Stimulated activated CD4-positive, alpha-beta T cell treated with anti-CD3 and anti-CD28 coated beads, TNF-alpha, amount 100 ng/mL, for 24 hours (primary cell): ENCODE measurements at places on chromosomes 1 and 21.
A peak's percentile ranks its signal among the peaks of the same experiment; 100 is the strongest.

- no peak for DNase-seq
Measured at GRCh38 chr1:227779685-227780084, 35.8 kb upstream of the PRSS38 start.

- no peak for DNase-seq
Measured at GRCh38 chr1:30035522-30036228, 687.7 kb downstream of the MATN1 start.

GRCh38 chr1:43302721-43303470 lies 2.1 kb downstream of the TIE1 start:
- no peak for DNase-seq

- DNase-seq: peak; percentile 30
Measured at GRCh38 chr1:205774198-205775014, 876 bp downstream of the RAB29 start.

DNA sequence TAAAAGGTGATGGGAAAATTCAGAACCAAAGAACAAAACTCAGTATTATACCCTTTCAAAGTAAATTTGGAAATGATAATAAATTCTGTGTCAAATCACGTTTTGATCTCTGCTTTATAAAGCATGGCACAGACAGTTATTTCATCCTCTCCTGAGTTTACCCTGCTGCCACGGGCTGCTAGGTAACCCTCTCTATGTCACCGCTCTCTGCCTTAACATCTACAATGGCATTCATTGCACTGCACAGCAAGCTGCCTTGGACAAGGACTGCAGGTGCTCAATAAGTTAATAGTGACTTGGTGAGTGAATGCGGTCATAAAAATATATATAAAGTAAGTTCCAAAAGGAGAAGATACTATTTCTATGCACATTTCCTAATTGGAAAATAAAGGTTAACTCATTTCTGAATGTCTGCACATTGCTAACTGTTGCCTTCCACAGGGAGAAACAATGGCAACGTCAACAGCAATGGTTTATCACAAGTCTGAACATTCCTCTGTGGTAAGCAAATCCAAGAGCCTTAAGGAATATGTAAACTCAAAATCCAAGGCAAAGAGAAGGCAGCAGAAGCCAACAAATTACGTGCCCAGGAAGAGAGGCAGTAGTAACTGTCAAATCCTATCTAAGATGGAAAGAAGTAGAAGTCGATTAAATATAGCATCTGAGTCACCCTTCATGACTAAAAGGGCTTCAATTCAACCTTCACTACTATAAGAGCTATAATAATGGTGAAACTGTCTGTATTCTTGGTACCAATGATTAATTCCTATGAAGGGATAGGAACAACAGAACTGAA lies 19.4 kb downstream of the FYB2 start:
- no peak for DNase-seq

DNA sequence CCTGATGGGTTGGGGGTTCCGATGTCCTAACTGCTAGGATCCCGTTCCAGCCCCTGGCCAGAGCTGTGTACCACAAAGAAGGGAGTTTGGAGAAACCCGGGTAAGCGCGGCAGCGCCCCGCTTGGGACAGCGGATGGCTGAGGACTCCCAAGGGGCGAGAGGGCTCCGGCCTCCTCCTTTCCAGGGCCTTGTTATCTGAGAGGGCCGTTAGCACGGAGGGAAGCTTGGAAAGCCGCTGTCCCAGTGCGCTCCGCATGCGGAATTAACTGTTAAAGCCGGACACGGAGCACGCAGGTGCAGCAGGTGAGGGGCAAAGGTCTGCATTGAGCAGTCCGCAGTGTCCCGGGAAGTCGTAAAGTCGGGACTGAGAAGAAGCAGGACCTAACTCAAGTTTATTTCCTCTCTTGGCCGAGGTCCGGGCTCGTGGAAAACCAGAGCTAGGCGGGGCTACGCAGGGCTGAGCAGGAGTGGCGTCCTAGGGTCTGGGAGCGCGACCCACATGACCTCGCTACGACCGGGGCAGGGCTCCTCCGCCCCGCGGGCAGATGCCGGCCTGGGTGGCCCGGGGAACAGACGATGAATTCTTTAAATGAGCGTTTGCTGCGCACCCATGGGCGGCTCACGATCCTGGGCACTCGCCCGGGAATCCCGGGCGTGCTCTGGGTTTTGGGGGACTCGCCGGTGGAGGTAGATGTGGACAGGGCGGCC lies 4.5 kb downstream of the LHX4 start:
- DNase-seq: no peak

GRCh38 chr1:21149855-21150432 lies 26.8 kb downstream of the EIF4G3 start:
- DNase-seq: no peak

DNA sequence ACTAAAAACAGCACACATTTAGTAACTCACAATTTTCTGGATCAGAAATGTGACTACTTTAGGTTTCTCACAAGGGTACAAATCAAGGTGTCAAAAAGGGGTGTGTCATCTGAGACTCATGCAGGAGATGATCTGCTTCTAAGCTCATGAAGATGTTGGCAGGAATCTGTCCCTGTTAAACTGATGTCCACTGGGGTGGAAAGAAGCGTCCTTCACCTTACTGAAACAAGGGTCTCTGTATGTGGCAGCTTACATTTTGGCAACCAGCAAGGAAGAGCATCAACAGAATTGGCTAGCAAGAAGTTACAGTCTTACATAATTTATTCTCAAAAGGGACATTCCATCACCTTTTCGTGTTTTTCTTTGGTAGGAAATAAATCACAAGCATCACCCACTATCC lies 1223.8 kb downstream of the AMY1C start:
- DNase-seq: no peak
